Activated CD4-positive, alpha-beta memory T cell treated with anti-CD3 and anti-CD28 coated beads, Interleukin-2, amount 10 ng/mL, durations not matched to agents 7 days and 5 days (primary cell): ENCODE measurements at places on chromosomes 6 and 20. TPM values are rescaled to one million over a fixed set of nuclear protein-coding genes. Genes with fewer than 3 reads are reported as not detected.

GRCh38 chr20:50472693-50473664, 37.2 kb upstream of the PTPN1 start:
- H3K27me3 ChIP-seq = no peaks in the 10 kb centered on the region
- DNase-seq = no peak
- H3K27ac ChIP-seq = no peak overlapping the region
- peaks cover 59% of the 10 kb centered on the region for H3K4me1 ChIP-seq

- H3K36me3 ChIP-seq = peaks cover 77% of the 10 kb centered on the region
- H3K4me3 ChIP-seq = no peak overlapping the region
- no peak for DNase-seq
- H3K27ac ChIP-seq = no peak overlapping the region
Observed at GRCh38 chr20:1137236-1137635, 18.8 kb downstream of the PSMF1 start.

DNA sequence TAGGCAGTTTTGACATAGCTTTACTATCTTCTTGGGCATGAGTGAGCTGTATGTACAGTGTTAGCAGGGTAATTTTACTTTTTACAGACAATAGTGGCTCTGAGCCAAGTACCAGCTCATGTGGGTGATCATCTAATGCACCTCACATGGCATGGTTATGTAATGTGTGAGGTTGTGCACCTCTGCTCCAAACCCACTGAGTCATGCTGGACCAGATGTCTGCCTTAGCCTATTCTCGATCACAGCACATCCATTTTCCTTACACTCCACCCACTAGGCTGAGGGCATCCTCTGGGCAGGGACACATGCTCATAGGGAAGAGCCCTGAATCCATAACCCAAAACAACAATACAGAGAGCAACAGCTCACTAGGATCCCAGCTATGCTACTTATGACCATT, 71.6 kb upstream of the FBXL4 start:
- no peaks in the 10 kb centered on the region for H3K27me3 ChIP-seq
- H3K27ac ChIP-seq = no peak overlapping the region
- H3K4me1 ChIP-seq = peaks cover 3% of the 10 kb centered on the region
- H3K36me3 ChIP-seq = no peaks in the 10 kb centered on the region
- DNase-seq = no peak

DNA sequence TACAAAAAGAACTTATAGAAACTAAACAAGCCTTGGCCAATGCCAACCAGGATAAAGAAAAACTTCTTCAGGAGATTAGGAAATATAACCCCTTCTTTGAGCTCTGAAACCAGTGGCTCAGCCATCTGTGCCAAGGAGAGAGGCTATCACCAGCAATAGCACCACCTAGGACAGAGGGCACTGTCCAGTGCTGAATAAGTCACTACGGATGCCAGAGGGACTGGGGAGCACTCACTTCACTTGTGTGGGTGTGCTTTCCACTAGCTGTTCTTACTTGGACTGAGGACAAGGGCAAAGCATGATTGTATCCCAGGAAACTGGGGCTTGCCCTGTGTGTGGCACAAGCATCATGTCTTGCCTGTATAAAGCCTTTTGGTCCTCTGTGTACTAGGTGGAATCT, 15.5 kb downstream of the TAF11 start:
- peaks cover 30% of the 10 kb centered on the region for H3K36me3 ChIP-seq
- no peaks in the 10 kb centered on the region for H3K4me1 ChIP-seq
- no peak for DNase-seq
- no peaks in the 10 kb centered on the region for H3K27me3 ChIP-seq
- no peak overlapping the region for H3K27ac ChIP-seq

DNA sequence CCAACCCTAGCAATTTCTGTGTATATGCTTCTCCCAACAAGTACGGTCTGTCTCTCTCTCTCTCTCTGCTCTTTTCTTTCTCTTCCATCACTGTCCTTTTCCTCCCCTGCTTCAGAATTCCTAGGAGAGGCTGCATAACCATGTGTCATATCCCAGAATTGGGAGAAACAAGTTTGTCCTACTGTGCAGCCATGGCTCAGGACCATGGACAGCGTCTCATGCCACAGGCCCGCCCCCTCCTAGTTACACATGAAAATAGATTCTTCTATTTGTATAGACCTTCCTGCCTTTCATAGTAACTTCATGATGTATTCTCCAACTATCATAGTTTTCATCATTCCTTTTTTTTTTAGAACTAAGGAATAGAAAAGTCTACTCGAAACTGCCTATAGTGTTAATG, 98.0 kb downstream of the FNDC1 start:
- no peaks in the 10 kb centered on the region for H3K4me1 ChIP-seq
- DNase-seq = peak; percentile 30
- H3K27me3 ChIP-seq = peaks cover 2% of the 10 kb centered on the region

DNA sequence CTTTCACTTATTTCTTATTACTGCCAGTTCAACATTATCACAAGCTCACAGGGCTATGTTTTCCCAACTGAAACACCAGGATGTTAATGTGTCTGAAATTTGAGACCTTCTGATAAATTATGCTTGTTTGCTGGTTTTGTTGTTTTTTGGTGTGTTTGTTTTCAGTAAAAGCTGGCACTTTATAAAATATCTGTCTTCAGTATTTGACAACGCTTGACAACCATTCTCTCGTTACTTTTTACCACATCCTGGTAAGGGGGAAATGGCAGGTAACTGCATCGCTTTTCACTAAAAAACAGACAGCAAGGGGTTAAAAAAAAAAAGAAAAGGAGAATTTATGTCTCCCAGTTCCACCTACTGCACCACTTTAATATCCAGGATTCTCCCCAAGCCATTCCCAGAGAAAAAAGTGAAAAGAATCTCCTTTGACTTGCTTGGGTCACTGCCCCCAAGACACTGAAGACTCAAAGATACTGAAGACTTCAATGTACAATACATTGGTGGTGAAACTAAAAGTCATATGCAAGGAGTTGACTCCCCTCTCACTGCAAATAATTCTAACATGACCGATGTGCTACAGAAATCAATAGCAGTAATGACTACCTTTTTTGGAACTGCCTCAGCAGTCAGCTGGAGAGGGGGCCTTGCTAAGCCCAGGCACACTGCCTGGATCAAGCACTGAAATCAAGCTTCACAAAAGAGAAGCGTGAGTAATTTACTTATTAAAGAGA, 88.9 kb downstream of the HIVEP2 start:
- DNase-seq = no peak
- H3K27ac ChIP-seq = peak overlapping the region; percentile 98
- peaks cover 21% of the 10 kb centered on the region for H3K36me3 ChIP-seq

TBXT gene
- not detected for total RNA-seq

GRCh38 chr6:142510211-142510610, 208.4 kb downstream of the ADGRG6 start:
- no peaks in the 10 kb centered on the region for H3K4me1 ChIP-seq
- no peaks in the 10 kb centered on the region for H3K36me3 ChIP-seq
- DNase-seq = no peak
- no peak overlapping the region for H3K27ac ChIP-seq
- peaks cover 2% of the 10 kb centered on the region for H3K27me3 ChIP-seq
- no peak overlapping the region for H3K4me3 ChIP-seq

DNA sequence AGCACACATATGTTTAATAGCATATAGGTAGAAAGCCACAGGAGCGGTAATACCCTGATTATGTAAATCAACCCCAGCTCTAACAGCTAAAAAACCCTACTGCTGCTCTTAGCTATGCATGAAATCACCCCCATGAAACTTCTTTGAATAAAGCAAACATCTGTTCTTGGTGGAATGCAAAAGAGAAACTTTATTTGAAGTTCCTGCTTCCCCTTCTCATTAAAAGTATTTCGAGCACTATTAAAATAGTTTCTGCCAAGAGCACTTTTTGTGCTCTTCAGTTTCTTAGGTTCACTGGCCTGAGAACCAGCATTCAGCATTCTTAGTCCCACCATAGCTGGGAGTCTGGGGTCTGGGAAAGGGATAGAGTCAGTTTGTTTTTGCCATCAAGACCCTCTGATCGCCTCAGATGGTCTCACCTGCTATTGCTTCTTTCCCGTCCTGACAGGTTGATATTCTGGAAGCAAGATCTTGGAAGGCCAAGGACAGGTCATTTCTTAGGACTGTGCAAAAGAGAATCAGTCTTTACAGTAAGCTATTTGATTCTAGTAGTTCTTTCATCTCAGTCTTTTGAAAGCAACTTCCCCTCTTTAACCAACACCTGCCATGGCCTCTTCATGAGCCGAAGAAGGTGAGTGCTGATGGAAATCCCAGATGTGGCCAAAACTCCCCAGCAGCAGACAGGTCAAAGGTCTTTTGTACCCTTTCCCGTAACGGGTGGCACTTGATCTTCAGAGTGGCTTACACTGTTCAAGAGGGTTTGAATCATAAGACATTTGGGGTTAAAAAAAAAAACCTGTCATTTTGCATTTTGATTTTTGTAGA, 76.5 kb upstream of the TMEM170B start:
- no peak for DNase-seq
- H3K27ac ChIP-seq = no peak overlapping the region
- H3K4me1 ChIP-seq = peaks cover 24% of the 10 kb centered on the region

GRCh38 chr6:75423386-75423785, 70.2 kb downstream of the FILIP1 start:
- no peaks in the 10 kb centered on the region for H3K36me3 ChIP-seq
- peaks cover 10% of the 10 kb centered on the region for H3K4me1 ChIP-seq
- no peak overlapping the region for H3K4me3 ChIP-seq
- DNase-seq = no peak

DNA sequence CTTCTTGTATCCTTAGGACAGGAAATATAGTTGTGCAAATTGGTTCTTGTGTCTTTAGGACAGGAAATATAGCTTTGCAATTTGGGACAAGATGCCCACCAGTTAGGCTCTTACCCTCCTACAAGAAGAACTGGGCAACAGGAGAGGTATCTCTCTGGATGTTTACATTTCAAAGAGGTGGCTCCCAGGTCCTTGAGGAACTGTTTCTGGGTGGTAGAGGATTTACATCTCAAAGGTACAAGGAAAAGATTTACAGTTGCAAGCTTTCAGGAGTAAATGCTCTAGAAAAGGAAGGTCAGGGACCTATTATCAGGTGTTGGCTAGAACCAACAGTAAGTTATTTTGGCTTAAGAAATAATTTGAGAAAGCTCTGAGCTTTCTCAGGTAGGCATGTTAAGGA, 19.2 kb downstream of the RNF182 start:
- H3K27me3 ChIP-seq = peaks cover 17% of the 10 kb centered on the region
- DNase-seq = no peak
- no peak overlapping the region for H3K4me3 ChIP-seq
- no peak overlapping the region for H3K27ac ChIP-seq
- H3K36me3 ChIP-seq = no peaks in the 10 kb centered on the region

DNA sequence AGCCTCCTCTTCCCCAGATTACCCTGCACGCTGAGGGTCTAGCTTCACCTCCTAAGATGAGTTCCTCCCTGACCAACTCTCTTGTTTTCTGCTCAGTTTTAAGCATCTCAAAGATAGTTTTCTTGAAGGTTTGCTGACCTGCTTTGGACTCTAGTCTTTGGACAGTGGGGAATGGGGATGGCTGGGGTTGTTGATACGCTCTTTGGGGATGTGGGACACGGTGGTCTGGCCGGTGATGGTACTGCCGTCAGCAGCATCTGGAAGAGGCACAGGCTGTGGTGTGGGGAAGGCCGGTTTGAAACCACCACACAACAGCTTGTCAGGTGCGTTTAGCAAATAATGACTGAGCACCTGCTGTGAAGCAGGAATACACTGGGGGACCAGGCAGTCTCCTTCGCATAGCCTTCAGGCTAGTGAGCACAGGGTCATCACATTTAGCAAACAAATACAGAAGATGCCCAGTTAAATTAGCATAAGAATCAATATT, 94.1 kb downstream of the TMEM242 start:
- H3K27ac ChIP-seq = peak overlapping the region; percentile 2
- H3K4me1 ChIP-seq = peaks cover 36% of the 10 kb centered on the region
- no peak overlapping the region for H3K4me3 ChIP-seq
- H3K27me3 ChIP-seq = peaks cover 17% of the 10 kb centered on the region
- DNase-seq = no peak
- H3K36me3 ChIP-seq = no peaks in the 10 kb centered on the region
